Brain (organoid and tissue), 16 donors: ENCODE measurements at places on chromosomes 5 and 9.

DNA sequence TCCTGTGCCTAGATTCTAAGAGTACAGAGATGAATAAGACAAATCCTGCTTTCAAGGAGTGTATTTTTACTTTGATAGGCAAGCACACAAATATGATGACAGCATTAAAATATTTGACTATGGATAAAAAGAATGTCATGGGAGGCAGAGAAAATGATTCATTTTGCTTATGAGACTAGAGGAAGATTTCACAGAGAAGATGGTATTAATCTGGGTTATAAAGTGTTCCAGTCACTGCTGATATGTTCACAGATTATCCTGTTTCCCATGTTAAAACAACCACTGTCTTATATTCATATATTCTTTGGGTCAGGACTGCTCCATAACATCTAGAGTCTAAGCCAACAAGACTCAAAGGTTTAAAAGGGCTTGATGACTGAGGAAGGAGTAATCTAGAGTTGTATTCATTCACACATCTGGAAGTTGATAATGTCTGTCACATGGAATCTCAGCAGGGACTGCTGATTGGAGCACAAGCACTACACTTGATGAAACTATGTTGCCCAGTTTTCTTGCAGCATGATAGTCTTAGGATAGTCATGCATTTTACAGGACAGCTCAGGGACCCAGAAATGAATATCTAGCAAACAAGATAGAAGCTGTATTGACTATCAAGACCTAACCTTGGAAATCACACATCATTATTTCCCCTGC lies 79.3 kb downstream of the STARD4 start:
- DNase-seq, result no peak

- no peak for DNase-seq
Observed at GRCh38 chr9:87673446-87674120, 52.3 kb upstream of the CTSL start.

DNA sequence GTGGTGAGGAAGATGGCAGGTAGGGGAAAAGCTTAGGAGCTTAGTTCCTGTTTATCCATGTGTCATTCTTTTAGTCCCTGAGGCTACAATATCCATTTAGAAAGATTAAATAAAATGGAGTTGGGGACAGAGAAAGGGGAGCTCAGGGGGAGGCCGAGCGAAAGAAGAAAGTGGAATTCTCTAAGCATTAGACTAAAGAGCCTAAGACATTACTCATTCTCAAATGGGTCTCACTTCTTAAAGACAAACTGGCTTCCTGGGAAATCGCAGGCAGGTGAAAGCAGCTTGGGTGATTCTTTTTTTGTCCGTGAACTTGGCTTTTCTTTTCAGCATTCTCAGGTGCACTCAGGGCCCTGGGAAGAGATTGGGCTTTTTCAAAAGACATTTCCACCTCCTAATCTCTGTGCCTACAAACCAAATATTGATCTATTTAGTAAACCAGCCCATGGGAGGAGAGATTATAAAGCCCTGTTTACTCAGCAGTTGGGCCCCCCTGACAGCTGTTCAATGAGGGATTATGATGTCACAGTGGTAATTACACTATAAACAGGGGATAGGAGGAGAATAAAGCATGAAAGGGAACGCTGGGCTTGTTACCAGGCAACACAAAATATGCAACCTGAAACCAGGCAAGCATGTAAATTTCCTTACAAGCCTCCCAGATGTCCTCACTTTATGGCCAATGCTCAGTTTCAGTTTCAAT lies 584.0 kb downstream of the ACTL7B start:
- DNase-seq, result peak; percentile 89

GRCh38 chr5:9340085-9340484 lies 205.8 kb downstream of the SEMA5A start:
- no peak for DNase-seq

- DNase-seq, result no peak
Observed at GRCh38 chr9:99666571-99666970, 155.1 kb upstream of the NR4A3 start.

- no peak for DNase-seq
Observed at GRCh38 chr5:166909040-166909439, 1382.4 kb upstream of the WWC1 start.

DNA sequence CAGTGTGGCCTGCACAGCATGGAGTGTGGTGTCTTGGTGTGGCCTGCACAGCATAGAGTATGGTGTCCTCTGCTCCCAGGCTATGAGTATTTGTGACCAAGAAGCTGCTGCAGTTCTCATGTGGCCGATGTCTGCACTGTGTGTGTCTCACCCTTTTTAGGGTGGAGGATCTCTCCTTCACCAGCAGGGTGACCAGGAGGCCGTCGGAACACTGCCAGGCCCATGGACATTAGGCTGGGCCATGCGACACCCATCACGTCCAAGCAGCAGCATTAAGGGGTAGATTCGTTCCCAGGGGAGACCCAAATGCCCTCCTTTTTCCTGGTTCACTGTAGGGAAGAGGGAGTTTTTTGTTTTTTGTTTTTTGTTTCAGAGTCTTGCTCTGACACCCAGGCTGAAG lies 115.3 kb upstream of the SPIN1 start:
- DNase-seq, result no peak
